ENCODE measurements at places on chromosomes 4 and X.
A peak's percentile ranks its signal among the peaks of the same experiment; 100 is the strongest.

GRCh38 chr4:76443376-76443775, 8.3 kb downstream of the SHROOM3 start:
- no peak for DNase-seq

DNA sequence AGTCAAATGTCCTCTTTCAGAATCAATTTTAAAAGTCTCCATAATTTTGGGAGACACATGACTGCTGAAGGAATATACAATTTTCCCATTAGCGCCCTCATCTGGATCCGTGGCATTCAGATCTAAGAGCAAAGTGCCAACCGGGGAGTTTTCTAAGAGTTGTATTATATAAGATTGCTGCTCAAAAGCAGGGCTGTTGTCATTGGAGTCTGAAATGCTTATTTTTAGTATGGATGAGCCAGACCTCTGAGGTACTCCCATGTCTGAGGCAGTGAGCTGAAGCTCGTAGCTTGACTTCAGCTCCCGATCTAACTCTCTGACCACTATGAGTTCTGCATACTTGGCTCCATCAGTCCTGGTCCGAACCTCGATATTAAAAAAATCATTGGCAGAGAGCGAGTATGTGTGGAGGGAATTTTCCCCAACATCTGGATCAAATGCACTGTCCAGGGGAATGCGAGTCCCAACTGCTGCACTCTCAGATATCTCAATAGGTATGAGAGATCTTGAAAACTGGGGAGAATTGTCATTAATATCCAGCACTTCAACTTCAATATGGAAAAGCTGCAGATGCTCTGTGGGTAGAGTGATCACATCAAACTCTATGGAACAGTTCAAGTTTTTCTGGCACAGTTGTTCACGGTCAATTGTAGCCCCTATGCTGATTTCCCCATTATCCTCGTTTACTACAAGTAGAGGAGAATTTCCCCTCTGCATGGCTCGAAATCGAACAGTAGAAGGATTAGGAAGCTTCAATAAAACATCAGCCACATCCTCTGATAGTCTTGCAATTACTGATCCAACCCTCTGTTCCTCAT, 917 bp downstream of the PCDH18 start:
- DNase-seq, result no peak

GRCh38 chr4:188031751-188032150, 36.2 kb downstream of the ZFP42 start:
- no peak for DNase-seq

GRCh38 chr4:94345266-94345665, 2.6 kb upstream of the HPGDS start:
- DNase-seq, result no peak

- DNase-seq, result no peak
These were observed 68.0 kb upstream of the GRID2 start for GRCh38 chr4:92235731-92236130.

DNA sequence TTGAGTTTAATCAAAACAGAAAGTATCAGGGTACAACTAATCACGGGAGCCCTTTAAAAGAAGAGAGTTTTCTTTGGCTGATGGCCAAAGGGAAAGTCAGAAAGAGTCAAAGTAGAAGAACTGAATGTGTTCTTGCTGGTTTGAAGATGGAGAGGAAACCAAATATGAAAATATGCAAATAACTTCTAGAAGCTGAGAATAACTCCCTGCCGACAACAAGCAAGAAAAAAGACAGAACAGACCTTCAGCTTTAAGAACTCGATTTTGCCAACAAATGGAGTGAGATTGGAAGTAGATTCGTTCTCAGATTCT, 903.8 kb downstream of the STIM2 start:
- DNase-seq, result no peak

- no peak for DNase-seq
These were observed 29.0 kb downstream of the LONRF3 start for GRCh38 chrX:119003462-119003861.

DNA sequence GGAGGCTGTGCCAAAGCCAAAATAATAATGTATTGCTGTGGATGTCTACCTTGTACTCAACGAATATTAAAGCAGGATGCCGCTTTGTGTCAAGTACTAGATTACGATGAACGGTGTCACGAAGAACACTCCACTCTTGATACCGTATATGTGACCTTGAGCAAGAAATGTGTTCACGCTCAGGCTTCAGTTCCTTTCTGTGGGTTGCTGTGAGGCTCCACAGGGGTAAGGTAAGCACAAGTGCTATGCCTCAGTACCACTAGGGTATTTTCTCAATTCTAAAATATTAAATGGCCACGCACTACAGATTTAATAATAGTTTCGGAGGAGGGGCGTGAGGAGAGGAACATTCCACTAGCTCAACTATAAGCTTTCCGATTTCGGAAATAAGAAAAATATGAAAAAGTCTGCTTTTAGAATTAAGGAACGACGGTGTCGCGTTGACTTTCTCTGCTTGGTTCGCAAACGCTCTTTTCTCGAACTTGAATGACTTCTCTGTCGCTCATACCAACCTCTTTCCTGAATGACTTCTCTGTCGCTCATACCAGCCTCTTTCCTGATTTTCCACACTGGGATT, 607 bp upstream of the SCOC start:
- DNase-seq, result no peak

GRCh38 chr4:169485791-169486742, 126.3 kb downstream of the NEK1 start:
- DNase-seq, result no peak

- DNase-seq, result no peak
These were observed 33.8 kb downstream of the PPARGC1A start for GRCh38 chr4:23855912-23856605.

GRCh38 chrX:16465081-16465876, 184.7 kb upstream of the S100G start:
- DNase-seq, result no peak

- DNase-seq, result no peak
These were observed 68.3 kb downstream of the CRMP1 start for GRCh38 chr4:5824635-5825034.

GRCh38 chr4:3293401-3294391, 875 bp downstream of the RGS12 start:
- DNase-seq, result no peak

DNA sequence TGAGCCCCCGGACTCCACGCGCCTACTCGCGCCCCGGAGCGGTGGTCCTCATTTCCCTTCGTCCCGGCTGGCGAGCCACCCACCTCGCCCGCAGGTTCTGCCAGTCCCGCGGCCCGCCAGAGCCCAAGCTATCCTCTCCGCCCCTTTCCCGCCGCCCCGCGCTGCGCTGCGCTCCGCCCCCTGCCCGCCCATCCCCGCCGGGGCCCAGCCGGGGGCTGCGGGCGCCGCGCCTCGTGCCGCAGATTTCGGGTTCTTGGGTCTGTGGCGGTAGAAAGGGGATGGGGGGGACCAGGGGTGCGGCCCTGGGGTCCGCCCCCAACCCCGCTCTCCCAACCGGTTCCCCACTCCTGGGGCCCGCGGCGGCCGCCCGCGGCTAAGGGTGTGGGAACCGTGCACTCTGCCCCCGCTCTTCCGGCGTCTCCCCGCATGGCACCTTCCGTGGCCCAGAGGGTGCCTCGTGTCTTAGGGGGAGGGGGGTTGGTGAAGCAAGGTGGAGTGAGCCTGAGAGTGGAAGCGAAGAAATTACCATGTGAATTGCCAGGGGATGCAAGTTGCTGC, 650.8 kb upstream of the DIPK2B start:
- DNase-seq, result peak; percentile 3

DNA sequence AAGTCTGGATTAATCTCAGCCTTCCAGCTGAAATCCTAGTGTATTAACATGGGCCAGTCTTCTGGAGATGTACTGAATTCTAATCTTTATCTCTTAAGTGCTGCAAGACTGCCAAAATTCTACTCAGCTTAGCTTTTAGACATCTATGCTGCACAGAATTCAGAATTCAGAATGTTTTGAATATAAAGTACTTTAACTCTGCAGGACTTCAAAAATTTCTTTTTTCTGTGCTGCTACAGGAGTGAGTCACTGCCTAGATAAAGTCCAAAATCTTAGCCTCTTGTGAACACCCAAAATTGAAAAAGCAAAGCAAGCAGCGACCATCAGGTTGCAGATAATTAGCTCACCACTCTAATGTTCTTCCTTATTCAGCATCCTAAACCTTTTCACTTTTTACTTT, 1092.6 kb upstream of the PCDH10 start:
- no peak for DNase-seq

GRCh38 chrX:5852941-5853340, 375.7 kb downstream of the NLGN4X start:
- DNase-seq, result no peak

DNA sequence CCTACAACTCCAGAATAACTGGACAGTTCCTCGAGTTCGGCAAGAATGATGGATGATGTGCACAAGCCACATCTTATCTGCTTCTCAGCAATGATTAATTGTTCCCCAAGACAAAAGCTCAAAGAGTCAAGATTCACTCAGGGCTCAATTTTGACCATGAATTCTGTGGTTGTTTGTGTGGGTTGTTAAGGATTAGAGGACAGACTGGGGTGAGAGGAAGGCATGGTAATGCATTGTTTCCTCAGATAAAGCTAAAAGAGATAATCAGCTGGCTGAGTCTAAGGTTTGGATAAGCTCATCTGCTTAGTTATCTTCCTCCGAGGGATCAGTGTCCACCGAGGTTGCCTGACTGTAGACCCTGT, 161.0 kb downstream of the CPEB2 start:
- DNase-seq, result no peak

All from stimulated activated CD4-positive, alpha-beta T cell treated with anti-CD3 and anti-CD28 coated beads, Interleukin-15, amount 100 ng/mL, for 1 hour (primary cell).